MCF 10A (cell line): ENCODE measurements at places on chromosomes 1 and 21. TPM values are rescaled to one million over a fixed set of nuclear protein-coding genes. Genes with fewer than 3 reads are reported as not detected.

GRCh38 chr1:165925498-165926079 lies 98.2 kb downstream of the UCK2 start:
- no peaks in the 10 kb centered on the region for H3K4me1 ChIP-seq
- H3K27me3 ChIP-seq: no peaks in the 10 kb centered on the region
- no peaks in the 10 kb centered on the region for H3K36me3 ChIP-seq
- H3K4me3 ChIP-seq: no peak overlapping the region

DNA sequence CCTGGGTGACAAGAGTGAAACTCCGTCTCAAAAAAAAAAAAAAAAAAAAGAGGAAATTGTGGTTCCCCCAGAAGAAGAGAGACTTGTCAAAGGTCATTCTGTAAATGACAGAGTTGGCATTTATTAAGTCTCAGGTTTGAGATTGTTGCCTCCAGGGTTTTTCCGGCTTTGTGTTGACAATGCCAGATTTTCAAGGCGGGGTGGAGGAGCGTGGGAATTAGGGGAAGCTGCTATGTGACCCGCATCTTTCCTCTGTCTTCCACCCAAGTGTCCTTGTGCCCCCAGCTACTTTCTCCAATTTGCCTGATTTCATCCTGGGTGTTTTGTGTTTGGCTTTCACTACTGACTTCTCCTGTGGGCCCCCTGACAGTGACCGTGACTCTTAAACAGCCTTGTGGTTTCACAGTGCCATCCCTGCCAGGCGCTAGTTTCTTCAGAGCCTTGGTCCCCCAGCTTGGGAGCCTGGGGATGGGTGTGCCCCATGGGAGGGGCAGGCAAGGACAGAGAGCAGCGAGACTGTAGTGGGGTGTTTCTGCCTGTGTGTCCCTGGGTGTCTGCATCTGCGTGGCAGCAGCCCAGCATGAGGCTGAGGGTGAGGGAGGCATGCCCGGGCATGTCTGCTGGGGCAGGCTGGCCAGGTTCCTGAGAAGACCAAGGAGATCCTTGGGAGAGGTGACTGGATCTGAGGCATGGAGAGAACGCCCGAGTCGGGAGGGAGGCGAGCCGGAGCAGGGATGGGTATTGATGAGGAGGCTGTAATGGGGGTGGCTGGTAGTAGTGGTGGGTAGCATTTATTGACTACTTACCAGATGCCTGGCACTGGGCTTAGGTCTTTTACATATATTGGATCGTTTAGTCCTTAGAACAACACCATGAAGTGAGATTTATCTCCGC lies 46.3 kb downstream of the IER5 start:
- peak; percentile 96 for DNase-seq
- H3K27ac ChIP-seq: peak overlapping the region; percentile 100
- H3K4me1 ChIP-seq: peaks cover 54% of the 10 kb centered on the region
- H3K36me3 ChIP-seq: no peaks in the 10 kb centered on the region
- H3K27me3 ChIP-seq: no peaks in the 10 kb centered on the region

GRCh38 chr1:30320581-30320890 lies 402.8 kb downstream of the MATN1 start:
- H3K36me3 ChIP-seq: no peaks in the 10 kb centered on the region
- peaks cover 59% of the 10 kb centered on the region for H3K27me3 ChIP-seq
- no peak for DNase-seq
- no peak overlapping the region for H3K4me3 ChIP-seq

DNA sequence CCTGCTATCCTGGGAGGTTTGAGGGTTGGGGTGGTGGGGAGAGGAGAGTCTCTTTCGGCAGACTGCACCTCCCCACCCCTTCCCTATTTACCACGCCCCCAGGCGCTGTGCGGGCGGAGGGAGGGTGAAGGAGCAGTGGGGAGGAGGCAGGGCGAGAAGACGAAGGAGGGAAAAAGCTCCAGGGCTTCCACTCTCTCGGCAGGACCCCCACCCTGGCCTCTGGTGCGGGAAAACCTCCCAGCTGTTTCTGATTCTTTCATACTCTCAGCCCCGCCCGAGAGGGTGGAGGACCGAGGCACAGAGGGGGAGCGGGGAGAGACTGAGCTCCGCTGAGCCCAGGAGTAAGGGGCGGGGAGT lies 866 bp upstream of the WNT2B start:
- H3K27ac ChIP-seq: no peak overlapping the region
- H3K4me1 ChIP-seq: no peaks in the 10 kb centered on the region
- DNase-seq: no peak
- H3K4me3 ChIP-seq: peak overlapping the region; percentile 75
- H3K36me3 ChIP-seq: no peaks in the 10 kb centered on the region

DNA sequence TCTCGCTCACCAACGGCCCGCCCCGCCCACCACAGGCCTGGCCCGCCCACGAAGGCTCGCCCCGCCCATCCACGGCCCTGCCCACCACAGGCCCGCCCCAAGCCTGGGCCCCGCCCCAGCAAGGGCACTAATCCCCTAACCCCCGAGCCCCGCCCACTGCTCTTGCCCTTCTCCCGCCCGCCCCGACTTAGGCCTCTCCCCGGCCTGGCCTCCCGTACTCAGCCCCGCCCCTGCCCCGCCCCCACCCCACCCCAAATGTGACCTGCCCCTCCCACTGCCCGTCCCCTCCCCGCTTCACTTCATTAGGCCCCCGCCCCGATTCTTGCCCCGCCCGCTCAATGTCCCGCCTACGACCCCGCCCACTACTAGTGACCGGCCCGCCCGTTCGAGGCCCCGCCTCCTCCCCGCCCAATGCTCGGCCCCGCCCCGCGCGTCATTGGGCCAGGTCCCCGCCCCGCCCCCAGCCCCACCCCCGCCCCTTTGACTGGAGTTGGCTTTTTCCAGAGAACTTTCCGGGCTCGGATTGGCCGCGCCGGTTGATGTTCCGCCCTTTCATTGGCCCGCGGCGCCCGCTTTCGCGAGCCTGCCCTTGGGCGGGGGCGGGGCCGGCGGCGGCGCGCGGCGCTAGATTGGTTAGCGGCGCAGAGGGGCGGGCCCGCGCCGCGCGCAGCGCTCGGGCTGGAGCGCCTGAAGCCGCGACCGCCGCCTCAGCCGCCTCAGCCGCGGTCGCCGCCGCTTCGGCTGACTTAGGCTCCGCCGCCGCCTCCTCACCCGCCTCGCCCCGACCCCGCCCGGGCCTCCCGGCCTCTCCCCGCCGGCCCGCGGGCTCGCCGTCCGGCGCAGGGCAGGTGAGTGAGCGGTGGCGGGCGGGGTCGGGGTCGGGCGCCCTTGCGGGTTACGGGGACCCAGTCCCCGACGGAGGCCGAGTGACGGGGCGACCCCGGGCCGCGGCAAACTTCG lies at the start of gene PCBP3:
Gene PCBP3, plus strand, starts transcription at position 705 of the 960 bp plus-strand sequence. CDS start 206,361 bp downstream, outside the sequence.
- peak within 1 kb of the TSS; percentile 65 for H3K4me3 ChIP-seq
- peaks cover 6% of the 10 kb centered on the region for H3K4me1 ChIP-seq
- H3K36me3 ChIP-seq: no peaks in the 10 kb centered on the region
- DNase-seq: peak; percentile 90
- no peaks in the 10 kb centered on the region for H3K27me3 ChIP-seq
- H3K27ac ChIP-seq: no peak within 1 kb of the TSS

DNA sequence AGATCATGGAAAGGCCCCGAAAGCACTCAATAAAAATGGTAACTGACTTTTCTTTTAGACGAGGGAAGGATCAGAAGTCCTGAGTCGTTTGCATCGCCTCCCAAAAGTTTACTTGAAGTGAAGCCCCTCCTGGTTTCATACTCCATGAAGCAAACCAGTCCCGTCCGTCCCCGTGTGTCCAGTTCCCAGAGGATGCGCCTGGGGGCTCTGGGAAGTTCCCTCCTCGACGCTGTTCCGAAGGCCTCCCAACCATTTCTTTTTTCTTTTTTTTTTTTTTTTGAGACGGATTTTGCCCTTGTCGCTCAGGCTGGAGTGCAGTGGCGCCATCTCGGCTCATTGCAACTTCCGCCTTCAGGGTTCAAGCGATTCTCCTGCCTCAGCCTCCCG lies 661 bp upstream of the OSCP1 start:
- peak overlapping the region; percentile 99 for H3K27ac ChIP-seq
- H3K27me3 ChIP-seq: no peaks in the 10 kb centered on the region
- peak overlapping the region; percentile 89 for H3K4me3 ChIP-seq
- no peak for DNase-seq
- H3K36me3 ChIP-seq: peaks cover 13% of the 10 kb centered on the region
- peaks cover 24% of the 10 kb centered on the region for H3K4me1 ChIP-seq

DNA sequence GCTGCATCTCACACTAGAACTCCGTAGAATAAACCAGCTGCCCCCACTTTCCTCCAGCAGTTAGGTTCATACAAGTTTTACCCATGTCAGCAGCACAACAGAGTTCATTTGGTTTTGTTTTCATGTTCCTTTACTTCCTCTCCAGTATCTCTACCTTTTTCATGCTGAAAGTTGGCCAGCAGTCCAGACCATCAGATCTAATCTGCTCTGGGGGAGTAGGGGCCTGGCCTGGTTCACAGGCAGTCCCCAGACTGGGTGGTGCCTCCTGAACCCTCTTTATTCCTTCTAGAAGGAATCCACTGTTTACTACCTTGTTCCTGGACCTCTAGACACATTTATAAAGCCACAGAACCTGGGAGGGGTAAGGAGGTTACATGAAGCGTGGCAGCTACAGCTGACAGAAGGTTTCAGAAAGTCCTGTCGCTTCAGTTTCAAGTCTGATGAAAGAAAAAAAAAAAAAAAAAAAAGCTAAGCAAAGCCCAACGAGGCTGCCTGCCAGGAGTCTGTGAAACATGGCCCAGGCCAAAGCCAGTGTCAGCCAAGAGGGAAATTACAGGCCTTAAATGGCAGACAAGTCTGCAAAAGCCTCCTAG lies 184.6 kb upstream of the JUN start:
- peak; percentile 23 for DNase-seq
- H3K4me3 ChIP-seq: no peak overlapping the region
- peak overlapping the region; percentile 25 for H3K27ac ChIP-seq
- peaks cover 10% of the 10 kb centered on the region for H3K4me1 ChIP-seq
- H3K36me3 ChIP-seq: no peaks in the 10 kb centered on the region

C4BPA gene
- not detected in 2 replicates for total RNA-seq

CLEC20A gene
- total RNA-seq: not detected in 2 replicates

DNA sequence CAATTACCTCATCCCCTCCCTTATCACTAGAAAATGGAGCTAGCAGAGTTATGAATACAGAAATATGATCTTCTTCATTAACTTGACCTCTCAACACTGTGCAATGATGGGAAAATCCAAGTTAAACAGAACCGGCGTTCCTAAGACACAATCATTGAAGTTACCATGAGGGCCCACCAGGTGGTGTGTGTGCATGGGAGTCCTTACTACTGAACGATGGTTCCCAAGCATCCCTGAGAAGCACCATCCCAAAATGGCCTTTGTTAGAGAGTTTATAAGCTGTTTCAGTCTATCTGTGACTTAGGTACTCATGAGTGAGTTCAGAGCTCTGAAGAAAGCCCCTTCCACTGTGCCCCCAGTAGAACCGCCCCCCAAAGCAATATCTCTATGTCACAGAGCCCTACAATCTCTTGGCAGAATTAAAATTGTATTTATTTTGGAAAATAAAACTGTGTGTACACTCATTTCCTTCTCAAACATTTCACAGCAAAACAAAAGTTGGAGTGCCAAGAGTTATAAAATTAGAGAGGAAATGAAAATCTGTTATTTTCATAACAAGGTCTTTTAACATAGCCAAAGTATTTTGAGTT lies 56.8 kb downstream of the PLD5 start:
- H3K27ac ChIP-seq: no peak overlapping the region
- no peaks in the 10 kb centered on the region for H3K27me3 ChIP-seq
- no peak overlapping the region for H3K4me3 ChIP-seq
- H3K4me1 ChIP-seq: peaks cover 6% of the 10 kb centered on the region

TNFRSF1B gene
- total RNA-seq: 0.22 TPM in 1 of 2 replicates, not detected in the other

EXTL1 gene
- not detected in 2 replicates for total RNA-seq

GRCh38 chr1:207658408-207658807 lies 13.5 kb downstream of the CR1L start:
- no peaks in the 10 kb centered on the region for H3K4me1 ChIP-seq
- no peaks in the 10 kb centered on the region for H3K36me3 ChIP-seq
- no peak for DNase-seq
- peaks cover 16% of the 10 kb centered on the region for H3K27me3 ChIP-seq
- no peak overlapping the region for H3K4me3 ChIP-seq

SMYD2 gene
- total RNA-seq: 54.5 and 75.1 TPM in 2 replicates

SPATA1 gene
- total RNA-seq: 1.0 and 1.2 TPM in 2 replicates

- no peaks in the 10 kb centered on the region for H3K27me3 ChIP-seq
- peak; percentile 45 for DNase-seq
- no peak overlapping the region for H3K27ac ChIP-seq
These were observed 228.9 kb upstream of the TMEM51 start for GRCh38 chr1:14924455-14925331.

- H3K4me3 ChIP-seq: peak overlapping the region; percentile 54
- peak; percentile 99 for DNase-seq
- H3K27me3 ChIP-seq: no peaks in the 10 kb centered on the region
- peaks cover 52% of the 10 kb centered on the region for H3K4me1 ChIP-seq
These were observed 60.2 kb downstream of the TOMM20 start for GRCh38 chr1:235068158-235069121.

DNA sequence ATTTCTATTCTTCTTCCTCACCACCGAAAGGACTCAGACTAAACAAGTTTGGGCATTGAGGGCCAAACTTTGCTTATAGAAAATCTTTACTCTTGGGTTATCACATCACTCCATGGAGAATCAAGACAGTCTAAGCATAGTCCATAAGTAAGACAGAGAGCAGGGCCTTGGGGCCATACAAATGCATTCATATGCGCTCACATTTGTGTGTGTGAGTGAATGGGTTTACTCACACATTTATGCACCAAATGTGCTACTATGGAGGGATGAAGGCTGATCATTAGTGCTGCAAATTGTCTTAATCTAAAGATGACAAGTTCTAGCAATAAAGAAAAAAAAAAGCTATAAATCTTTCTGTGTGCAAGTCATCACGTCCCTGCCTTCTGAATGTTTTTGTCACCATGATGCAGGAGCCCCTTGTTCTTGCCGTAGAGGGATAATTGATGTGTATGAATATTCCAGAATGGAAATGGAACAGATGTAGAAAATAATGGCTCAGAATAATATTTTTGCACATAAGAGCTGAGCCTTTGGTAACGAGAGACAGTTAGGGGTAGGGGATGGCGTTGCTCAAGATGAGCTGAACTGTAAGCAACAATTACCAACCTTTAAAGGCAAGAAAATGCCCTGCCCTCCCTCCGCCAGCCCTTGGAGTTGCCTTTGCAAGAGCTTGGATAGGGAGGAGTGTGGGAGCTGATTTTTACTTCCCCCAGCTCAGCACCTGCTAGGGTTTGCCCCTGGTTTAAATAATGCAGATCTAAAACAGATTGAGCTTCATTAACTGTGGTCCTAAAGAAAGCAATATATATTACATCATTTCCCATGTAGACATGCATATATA lies 52.3 kb upstream of the IKBKE start:
- peaks cover 14% of the 10 kb centered on the region for H3K4me1 ChIP-seq
- DNase-seq: no peak
- peak overlapping the region; percentile 84 for H3K27ac ChIP-seq
- H3K36me3 ChIP-seq: peaks cover 51% of the 10 kb centered on the region
- H3K4me3 ChIP-seq: no peak overlapping the region

GRCh38 chr1:50852889-50853288 lies 107.2 kb downstream of the FAF1 start:
- no peak for DNase-seq
- peaks cover 5% of the 10 kb centered on the region for H3K36me3 ChIP-seq
- H3K4me1 ChIP-seq: no peaks in the 10 kb centered on the region
- H3K27ac ChIP-seq: no peak overlapping the region
- no peak overlapping the region for H3K4me3 ChIP-seq
